LHCN-M2 (cell line): ENCODE measurements at places on chromosomes 1 and 21.
A peak's percentile ranks its signal among the peaks of the same experiment; 100 is the strongest.

- DNase-seq: peak; percentile 19
These were observed 79.8 kb upstream of the HMCN1 start for GRCh38 chr1:185654199-185654951.

GRCh38 chr1:200409203-200409760 lies 554 bp downstream of the ZNF281 start:
- peak; percentile 19 for DNase-seq

GRCh38 chr21:39668369-39668768 lies 55.6 kb downstream of the B3GALT5 start:
- no peak for DNase-seq

DNA sequence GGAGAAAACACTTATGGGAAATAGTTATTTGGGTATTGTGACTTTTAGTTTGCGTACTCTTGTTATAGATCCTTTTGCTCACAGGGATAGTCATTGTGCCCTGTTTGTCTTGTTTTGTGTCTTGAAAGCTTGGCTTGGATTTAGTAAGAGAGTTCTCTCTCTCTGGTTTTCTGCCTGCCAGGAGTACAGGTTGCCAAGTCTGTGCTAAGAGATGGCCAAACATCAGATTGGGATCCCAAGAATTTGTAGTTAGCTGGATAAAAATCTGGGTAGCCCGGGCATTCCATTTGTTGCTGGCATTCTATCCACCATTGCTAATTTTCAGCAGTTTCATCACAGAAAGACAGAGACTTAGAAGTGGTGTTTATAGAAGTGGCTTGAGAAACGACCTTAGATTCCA lies 222.2 kb downstream of the NRIP1 start:
- no peak for DNase-seq

- DNase-seq: no peak
These were observed 13.9 kb downstream of the HLX start for GRCh38 chr1:220892997-220893700.

DNA sequence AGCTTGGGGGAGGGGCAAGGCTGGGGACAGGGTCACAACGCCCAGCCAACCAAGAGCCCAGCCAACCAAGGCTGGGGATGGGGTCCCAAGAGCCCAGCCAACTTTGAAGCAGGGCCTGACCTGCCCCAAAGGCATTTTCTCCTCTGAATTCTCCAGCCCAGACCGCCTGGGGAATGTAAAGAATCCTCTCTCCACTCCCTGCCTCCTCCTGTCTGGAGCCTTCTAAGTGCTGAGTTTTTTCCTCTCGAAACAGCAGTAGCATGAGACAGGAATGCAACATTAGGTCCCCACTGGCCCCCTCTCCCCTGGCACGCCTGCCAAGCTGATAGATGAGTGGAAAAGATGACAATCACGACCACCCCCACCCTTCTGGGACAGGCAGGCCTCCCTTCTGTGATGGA lies 17.0 kb downstream of the C1orf198 start:
- DNase-seq: no peak

- no peak for DNase-seq
These were observed 122.5 kb upstream of the ZBTB40 start for GRCh38 chr1:22329148-22329515.

- no peak for DNase-seq
These were observed 198.7 kb upstream of the IVNS1ABP start for GRCh38 chr1:185515696-185516095.

- no peak for DNase-seq
These were observed 16.1 kb downstream of the IFT25 start for GRCh38 chr1:53929246-53929960.

DNA sequence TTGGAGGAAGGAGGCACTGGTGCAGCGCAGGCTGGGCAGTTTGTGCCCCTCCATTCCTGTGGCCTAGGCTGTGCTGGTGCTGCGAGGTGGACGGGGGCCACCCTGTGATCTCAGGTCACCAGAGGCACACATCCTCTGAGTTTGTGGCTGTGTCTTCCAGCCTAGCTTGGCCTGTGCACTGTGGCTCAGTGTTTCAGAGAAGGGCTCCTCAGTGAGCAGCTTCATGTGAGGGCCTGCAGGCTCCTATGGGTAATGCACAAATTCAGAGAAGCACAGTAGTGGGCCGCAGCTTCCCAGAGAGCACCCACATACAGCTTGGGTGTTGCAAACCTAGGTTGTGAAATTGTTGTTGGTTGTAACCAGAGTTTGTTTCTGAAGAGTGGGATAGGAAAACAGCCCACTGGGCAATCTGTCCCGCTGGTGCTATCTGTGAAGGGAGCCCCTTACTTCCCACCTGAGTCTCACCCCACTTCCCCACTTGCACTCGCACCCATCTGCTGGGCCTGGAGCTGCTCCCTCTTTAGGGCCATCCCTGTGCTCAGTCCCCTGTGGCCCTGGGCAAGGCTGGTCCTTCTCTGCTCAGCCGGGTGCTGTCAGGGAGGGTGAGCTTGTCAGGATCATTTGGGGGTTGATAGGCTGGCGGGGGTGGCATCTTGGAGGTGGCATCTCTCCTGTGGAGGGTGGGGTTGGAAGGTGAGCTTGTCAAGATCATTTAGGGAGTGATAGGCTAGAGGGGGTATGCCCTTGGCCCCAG lies 30.2 kb downstream of the SNAP47 start:
- no peak for DNase-seq

GRCh38 chr21:30340714-30341573 lies 3.5 kb upstream of the KRTAP27-1 start:
- DNase-seq: peak; percentile 2

DNA sequence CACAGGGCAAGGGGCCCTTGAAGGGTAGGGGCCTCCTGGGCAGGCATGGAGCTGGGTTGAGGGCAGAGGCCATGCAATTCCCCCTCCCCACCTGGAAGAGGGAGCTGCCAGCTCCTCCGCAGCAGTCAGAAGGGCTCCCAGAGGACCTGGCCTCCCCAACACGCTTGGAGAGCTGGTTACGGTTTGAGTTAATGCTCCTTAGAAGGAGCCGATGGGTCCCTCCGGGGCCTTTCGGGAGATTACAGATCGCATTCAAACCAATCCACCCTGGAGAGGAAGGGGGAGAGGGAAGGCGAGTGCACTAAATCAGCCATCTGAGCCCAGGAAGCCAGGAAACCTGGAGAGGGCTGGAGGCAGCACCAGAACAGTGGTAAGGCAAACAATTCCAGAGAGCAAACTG lies 106.3 kb upstream of the CSF3R start:
- no peak for DNase-seq

DNA sequence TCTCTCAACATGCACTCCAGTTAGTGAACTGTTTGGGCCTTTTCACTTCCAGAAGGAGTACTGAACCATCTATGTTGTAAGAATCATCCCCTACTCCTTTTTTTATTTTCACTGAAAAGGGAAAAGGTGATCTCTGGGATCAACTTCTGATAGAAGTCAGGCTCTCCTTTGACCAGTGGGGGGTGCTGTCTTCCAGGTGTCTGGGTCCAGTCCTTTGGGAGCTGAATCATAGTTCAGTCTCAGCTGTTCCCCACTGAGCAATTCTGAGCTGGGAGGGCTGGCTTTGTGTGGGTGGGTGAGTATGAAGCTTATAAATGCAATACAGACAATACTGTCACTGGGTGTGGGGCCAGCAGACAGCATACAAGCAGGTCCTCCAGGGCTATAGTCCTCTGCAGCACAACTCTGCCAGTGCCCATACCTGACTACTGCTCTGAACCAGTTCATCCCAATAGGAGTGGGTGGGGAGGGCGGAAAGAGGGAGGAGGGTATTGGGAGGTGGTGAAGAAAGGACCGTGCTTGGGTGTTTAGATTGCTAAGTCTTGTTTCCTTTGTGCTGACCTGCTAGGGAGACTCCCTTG lies 12.5 kb upstream of the SARS1 start:
- peak; percentile 94 for DNase-seq

DNA sequence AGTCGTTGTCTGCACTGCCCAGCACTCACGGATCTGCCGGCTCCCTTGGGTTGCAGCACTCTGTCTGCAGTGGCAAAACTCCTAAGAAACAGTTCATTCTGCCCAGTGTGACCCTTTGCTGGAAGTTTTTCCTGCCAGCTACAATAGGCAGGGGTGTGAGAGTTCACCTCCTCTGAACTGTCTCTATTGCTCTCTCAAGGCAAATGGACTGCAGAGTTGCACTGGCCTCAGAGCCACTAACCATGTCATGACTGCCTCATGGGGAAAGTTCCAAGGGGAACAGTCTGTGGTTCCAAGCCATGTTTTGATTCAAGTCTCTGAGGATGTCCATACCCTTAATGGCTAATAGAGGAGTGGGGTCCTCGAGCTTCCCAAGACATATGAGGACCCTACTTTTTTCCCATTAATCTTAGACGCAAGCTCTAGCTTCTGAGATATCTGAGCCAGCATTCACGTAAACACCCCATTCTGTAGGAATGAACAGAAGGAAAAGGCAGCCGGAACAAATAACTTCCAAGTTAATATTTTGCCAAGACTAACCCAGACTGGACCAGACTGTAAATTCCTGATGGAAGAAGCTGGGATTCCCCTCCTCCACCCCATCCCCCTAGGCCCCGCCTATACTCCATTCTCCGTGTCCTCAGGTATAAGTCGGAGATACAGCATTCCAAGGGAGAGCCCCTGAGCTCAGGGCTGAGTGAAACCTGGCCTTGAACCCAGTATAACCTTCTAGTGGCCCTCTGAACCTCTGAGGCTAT lies 93.8 kb upstream of the AKT3 start:
- DNase-seq: no peak

GRCh38 chr1:76867342-76868130 lies at the start of gene ST6GALNAC5:
Gene ST6GALNAC5, plus strand, starts transcription at chr1:76867480.
- peak; percentile 56 for DNase-seq

GRCh38 chr1:47686731-47687630 lies 249.1 kb downstream of the FOXD2 start:
- no peak for DNase-seq

GRCh38 chr1:200767321-200767720 lies 28.6 kb downstream of the CAMSAP2 start:
- no peak for DNase-seq

GRCh38 chr1:16043521-16043920 lies at the start of gene CLCNKB:
Gene CLCNKB, plus strand, starts transcription at chr1:16043782. Its CDS starts 711 bp downstream, at chr1:16044493.
- DNase-seq: no peak

DNA sequence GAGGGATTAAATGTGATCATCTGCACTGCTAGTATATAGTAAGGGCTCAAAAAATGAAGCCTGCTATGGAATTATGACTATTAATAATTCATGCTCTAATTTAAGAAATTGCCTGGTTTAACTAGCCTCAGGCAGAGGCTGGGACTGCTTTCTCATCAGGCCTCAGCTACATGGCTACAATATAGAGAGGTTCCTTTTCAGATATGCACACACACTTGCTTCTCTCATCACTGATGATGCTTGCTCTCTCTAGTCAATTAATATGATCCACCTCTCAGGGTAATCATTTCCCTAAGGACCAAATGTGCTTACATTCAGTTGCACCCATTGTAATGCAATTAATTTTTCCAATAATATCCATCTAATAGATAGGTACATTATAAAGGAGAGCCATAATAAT lies 324.9 kb upstream of the ST6GALNAC5 start:
- no peak for DNase-seq

DNA sequence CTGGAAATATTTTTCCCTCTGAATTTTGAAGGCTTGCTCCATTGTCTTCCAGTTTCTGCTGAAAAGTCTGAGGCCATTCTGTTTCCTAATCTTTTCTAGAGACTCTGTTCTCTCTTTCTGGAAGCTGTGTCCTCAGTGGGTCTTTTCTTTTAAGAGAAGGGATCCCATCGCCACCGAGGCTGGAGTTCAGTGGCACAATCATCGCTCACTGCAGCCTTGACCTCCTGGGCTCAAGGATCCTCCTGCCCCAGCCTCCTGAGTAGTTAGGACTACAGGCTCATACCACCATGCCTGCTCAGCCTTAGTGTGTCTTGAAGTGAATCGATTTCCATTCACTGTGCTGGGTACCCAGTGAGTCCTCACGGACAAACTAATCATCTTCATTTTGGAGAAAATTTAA lies 9.6 kb upstream of the LRP8 start:
- no peak for DNase-seq

- DNase-seq: peak; percentile 96
These were observed 2.7 kb downstream of the CAPN2 start for GRCh38 chr1:223714849-223715603.

DNA sequence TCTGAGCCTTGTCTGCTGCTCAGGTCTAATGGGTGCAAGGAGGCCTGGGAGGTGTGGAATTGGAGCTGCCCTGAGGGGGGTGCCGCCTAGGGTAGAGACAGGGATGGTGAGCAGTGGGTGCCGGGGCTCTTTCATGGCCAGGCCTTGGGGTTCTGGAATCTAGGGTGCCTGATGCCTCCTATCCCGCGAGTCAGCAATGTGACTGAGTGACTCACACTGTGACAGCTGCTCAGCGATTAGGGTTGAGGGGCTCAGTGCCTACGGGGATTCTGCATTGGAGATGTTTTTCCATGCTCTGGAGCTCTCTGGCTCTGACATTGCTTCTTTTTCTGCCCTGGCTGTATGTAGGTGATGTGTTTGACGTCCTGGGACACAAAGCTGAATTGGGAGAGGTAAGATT lies 16.8 kb downstream of the ATP8B2 start:
- DNase-seq: peak; percentile 65
